Fibroblast of the aortic adventitia (primary cell): ENCODE measurements at places on chromosomes 2 and 18.
A peak's percentile ranks its signal among the peaks of the same experiment; 100 is the strongest.

- no peak for DNase-seq
Measured at GRCh38 chr2:218981390-218981880, 3.5 kb downstream of the FEV start.

- DNase-seq, result no peak
Measured at GRCh38 chr2:7881466-7881865, 800.4 kb upstream of the ID2 start.

DNA sequence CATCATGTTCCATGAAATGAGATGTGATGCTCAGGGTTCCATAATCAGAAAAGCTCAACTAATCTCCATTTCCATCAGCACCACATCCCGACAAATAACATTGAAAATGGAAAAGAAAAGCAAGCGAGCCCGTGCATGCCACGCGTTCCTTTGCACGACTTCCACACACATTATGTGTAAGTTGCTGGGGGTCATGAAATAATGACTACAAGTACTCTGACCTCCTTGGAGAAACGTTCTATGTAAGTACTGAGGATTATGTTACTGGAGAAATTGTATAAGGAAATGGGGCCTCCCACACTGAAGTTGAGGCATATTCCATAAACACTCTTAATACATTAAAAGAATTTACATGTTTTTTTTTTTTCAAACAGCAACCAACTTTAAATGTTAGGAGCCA, 38.3 kb downstream of the CCBE1 start:
- DNase-seq, result no peak

DNA sequence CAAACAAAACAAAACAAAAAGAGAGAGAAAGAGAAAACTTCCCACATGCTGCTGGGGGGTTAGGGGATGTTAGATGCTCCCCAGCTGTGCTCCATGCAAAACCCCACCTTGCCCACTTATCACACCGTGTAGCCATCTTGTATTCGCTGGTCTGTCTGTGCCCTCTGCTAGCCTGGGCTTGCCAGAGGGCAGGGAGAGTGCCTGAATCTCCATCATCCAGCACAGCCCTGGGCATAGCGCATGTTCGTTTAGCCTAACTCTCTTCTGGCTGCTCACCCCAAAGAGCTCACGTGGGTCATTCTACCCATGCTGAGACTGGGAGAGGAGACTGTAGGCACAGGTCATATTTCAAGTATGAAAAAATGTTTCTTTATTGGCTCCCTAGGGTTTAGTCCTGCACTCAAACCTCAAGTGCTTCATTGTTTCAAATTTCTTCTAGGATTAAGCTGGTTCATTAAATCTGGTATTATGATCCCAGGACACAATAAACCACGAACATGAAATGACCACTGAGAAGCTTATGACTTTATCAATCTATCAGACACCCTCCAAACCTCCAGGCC, 100.5 kb downstream of the KCNF1 start:
- DNase-seq, result no peak

DNA sequence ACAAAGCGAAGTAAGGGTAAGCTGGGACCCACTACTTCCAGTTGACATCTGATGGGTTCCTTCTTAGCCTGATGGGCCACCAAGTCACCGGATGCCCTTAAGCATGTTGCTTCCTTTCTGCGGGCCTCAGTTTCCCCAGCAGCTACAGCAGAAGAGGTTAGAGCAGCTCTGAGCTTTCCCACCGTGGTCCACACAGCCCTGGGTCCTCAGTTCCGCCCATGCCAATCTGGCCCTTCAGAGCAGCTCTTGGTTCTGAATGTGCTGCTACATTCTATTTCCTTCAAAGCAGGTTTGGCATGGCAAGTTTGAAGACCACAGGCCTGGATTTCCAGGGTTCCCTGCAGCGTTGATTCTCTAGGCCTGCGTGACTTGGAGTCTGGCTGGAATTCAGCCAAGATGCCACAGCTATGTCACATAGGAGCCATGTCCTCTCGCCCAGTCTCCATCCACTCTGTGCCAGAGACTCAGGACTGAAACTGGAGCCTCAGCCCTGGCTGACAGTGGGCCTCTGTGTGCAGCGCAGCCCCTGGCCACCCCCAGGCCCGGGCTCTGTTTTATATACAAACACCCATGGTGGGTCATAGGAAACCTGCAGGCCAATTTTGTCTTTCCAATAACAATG, 79.6 kb downstream of the TFCP2L1 start:
- no peak for DNase-seq

DNA sequence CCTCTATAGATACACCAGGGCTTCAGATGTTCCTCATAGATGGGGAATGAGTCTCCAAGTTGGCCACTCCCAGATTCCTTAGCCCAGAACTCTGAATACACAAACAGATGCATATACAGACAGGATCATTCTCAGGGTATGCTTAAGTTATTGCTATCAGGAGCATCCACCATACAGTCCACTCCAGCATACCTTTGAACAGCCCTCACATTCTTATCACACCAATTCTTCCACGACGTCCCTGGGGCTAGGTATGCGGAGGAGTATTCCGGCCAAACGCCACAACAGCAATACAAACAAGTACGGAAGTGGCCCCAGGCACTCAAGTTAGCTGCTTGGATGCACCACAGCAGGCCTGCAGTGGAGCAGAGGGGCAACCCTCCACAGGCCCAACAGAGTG, 312.5 kb upstream of the CHAC2 start:
- DNase-seq, result no peak

GRCh38 chr2:209638346-209638745, 133.3 kb upstream of the UNC80 start:
- peak; percentile 33 for DNase-seq

DNA sequence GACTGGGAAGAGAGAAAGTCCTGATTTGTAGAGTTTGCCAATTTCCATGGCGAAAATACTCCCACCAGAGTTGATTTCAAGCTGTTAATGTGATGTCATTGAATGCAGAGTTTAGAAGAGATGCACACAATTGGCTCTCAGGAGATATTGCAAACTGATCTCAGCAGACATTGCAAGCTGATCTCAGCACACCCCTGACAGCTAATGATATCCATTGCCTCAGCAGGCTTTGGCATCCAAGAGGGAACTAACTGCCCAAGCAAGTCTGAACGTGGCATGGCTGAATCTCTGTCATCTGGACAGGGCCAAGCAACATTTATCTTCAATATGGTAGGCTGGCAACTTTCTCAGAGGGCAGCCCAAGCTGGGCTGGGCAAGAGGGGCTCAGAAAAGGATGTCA, 78.4 kb upstream of the CYP1B1 start:
- no peak for DNase-seq

GRCh38 chr2:37020887-37021796, 54.8 kb upstream of the STRN start:
- peak; percentile 66 for DNase-seq

DNA sequence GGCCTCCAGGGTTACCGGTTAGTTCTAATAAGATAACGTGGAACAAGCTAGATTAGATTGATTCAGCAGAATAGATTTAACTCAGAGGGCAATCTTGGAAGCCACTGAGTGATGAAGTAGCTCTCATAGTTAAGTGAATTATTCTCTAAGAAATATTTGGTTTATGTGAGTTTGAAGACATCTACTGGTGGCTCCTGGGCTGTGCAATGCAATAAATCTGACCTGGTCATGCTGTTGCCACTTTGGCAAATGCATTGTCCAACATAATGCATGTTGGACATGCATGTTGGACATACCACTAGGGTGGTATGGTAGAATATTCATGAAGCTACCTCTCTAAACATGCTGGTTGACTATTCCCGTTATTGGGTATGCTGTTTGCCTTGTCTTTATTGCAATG, 493.7 kb upstream of the VRK2 start:
- DNase-seq, result no peak

- DNase-seq, result no peak
Measured at GRCh38 chr18:9066817-9067306, 35.6 kb upstream of the NDUFV2 start.

DNA sequence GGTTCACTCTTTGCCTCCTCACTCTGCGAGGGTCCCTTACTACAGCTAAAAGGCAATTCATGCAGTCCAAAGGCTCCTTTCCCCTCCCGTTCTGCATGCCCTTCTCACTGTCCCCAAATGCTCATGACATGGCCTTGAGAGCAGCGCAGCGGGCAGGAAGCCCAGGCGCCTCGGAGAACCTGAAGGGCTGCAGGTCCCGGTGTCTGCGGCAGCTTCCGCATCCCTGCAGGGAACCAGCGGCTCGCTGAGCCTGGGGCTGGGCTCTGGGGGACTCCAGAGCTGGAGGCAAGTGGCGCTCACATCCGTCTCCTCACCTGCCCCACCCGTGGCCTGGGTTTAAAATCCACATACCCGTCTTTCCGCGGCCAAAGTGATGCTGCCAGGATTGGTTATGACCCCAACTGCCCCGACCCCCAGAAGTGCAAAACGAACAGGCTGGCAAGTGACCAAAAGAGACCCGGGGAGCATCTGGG, 462 bp upstream of the CIDEA start:
- no peak for DNase-seq

DNA sequence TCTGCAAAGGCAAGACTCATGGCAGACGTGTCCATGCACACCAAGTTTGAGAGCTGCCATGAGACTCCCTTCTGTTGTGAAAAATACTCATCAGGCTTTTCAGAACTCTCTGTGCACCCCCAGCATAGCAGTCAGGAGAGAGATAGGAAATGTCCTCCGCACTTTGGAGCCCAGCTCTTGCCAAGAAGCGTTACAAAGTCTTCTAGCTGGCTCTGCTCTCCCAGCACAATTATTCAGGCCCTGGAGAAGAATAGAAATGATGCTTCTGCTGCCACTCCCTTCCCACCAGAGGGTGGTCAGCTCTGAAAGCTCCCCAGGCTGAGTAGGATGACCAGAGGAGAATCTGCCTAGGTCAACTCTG, 594.4 kb upstream of the ID2 start:
- DNase-seq, result peak; percentile 82

- no peak for DNase-seq
Measured at GRCh38 chr2:240628507-240628807, 3.2 kb downstream of the GPR35 start.

GRCh38 chr2:46898024-46898423, 17.6 kb downstream of the MCFD2 start:
- DNase-seq, result no peak
